ENCODE measurements at places on chromosomes 2 and 18.

DNA sequence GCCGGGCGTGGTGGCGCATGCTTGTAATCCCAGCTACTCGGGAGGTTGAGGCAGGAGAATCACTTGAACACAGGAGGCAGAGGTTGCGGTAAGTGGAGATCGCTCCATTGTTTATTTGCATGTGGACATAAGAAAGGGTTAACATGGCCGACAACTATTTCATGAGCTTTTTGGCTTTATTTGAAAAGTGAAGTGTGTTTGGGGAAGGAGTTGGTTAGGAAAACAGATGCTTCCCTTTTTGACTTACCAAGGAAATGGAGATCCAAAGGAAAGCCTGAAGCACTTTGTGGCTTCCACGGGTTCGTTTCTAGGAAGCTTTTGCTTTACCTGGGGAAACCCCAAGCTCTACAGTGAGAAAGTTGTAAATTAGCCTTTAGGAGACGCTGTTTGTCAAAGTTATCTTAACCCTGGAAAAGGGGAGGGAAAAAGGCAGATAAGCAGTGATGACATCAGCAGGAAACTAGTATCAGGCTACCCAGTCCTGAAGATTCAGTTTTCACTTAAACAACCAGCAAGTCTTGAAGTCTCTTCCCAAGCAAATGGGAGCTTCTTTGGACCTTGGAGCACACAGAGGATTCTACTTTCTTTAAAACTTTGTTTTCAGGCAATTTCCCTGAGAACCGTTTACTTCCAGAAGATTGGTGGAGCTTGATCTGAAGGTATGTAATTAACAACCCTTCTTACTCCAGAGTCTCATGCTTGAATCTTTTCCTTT, at the start of gene CASP10:
Gene CASP10 (plus strand): TSS at position 492 of the 715 bp plus-strand sequence. CDS start 2,637 bp downstream, outside the sequence.
- DNase-seq, result no peak

DNA sequence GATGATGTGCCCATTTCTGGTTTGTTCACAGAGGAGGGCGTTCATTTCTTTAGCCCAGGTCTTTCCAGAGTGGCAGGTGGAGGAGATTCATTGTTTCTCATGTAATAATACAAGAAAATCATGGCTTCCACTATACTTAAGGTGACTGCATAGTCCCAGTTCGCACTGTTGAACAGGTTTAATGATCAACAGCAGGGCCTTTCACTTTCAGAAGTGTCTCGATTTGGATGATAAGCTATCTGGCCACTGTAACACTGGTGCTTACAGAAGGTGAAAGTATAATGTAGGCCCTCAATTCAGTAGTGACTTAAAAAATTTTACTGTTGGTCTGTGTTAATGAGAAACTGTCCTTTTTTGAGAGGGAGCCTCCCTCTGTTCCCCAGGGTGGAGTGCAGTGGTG, 1.4 kb downstream of the RMC1 start:
- DNase-seq, result no peak

- no peak for DNase-seq
Measured at GRCh38 chr2:58156780-58157179, 84.3 kb downstream of the FANCL start.

DNA sequence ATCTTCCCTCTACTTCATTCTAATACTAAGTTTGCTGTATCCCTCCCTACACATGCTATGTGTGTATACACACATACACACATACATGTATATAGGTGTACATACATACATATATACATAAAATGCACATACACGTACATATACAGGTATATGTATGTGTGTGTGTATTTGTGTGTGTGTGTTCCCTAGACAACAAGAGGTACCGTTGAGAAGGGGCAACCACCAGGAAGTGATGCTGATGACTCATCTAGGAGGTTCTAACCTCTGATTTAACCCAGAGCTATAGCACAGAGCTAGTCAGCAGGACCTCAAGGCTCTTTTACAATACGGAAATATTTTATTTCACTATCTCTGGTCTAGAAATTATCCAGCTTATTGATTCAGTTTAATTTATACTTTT, 139.2 kb downstream of the LAMA3 start:
- DNase-seq, result no peak

DNA sequence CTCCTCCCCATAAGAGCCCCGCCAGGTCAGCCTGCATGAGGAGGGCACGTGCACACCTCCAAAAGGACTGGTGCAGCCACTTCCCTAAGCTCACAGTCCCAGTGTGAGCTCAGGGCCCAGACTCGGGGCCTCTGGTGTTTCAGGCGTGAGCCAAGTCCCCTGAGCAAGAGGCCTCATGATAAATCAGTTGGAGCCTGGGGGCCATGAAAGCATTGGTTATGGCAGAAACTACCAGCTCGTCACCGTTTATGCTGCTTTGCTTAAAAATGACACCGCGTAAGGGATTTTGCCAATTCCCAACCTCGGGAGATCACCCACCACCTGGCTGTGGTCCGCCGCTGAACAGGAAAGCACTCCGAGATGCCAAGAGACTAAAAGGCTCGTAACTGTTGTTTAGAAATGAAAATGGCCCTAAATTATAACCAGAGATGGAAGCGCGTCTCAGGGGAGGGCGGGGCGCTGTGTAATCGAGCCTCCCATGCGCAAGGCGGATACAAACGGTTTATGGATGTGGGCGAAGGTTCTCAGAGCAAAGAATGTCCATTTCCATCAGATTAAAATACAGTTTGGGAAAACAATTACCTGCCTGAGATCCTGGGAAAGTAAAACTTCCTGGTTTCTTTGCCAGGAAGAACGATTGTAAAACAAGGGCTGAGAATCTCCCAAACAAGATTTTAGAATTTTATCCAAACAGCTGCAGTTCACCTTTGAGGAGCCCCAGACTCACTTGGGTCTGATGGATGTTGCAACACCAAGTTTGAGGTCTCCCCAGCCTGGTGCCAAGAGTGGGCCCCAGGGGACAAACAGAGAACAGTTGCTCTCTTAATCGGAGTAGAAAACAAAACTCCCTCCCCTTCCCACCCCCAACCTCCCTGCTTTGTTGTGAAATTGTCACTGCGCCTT, 141.4 kb downstream of the BCL2 start:
- peak; percentile 78 for DNase-seq

Data from NCI-H2107 (cell line).